ENCODE measurements at places on chromosomes 6 and 20. TPM values are rescaled to one million over a fixed set of nuclear protein-coding genes. Genes with fewer than 3 reads are reported as not detected.

MOXD1 gene
- 63.3 TPM for total RNA-seq

DBNDD2 gene
- total RNA-seq, result 1.1 TPM

ESR1 gene
- total RNA-seq, result 0.92 TPM

PAQR8 gene
- total RNA-seq, result 2.1 TPM

TSPYL1 gene
- total RNA-seq, result 78.4 TPM

RAMACL gene
- total RNA-seq, result 4.1 TPM

MYH7B gene
- 0.18 TPM for total RNA-seq

NCOA6 gene
- 3.4 TPM for total RNA-seq

SPATS1 gene
- not detected for total RNA-seq

ZHX3 gene
- 15.9 TPM for total RNA-seq

SLC17A2 gene
- not detected for total RNA-seq

SLC22A2 gene
- not detected for total RNA-seq

TMEM200A gene
- total RNA-seq, result 35.3 TPM

ZFP57 gene
- total RNA-seq, result not detected

VNN1 gene
- under 0.01 TPM for total RNA-seq

LHFPL5 gene
- not detected for total RNA-seq

Measured in smooth muscle cell of bladder (primary cell).